ENCODE measurements at places on chromosomes 4 and X. TPM values are rescaled to one million over a fixed set of nuclear protein-coding genes. Genes with fewer than 3 reads are reported as not detected.

Gene UNC5C
- total RNA-seq: not detected

Gene PARM1
- not detected for total RNA-seq

Gene TCEAL9
- 2.3 TPM for total RNA-seq

Gene HPSE
- 16.5 TPM for total RNA-seq

Gene GPR78
- not detected for total RNA-seq

Gene SLC25A5
- 652 TPM for total RNA-seq

Gene CDS1
- total RNA-seq: 0.24 TPM

Gene SPARCL1
- not detected for total RNA-seq

Gene ITM2A
- 98.1 TPM for total RNA-seq

DNA sequence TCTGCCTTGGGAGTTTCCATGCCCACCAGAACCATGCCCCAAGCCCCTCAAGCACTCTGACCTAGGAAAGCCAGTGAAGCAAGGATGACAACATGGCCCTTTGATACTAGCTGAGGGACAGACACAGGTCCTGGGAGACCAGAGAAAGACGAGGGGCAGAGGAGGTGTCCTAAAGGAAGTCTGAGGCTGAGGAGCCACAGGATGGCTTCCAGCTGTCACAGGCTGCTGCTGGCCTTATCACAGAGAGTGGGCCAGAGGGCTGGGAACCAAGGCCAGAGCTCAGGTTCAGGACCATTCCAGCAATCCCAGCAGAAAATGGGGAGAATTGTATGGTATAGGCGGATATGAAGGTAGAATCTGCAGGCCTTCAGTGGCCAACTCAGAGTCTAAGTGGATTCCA, 31.7 kb upstream of the MSANTD1 start:
- DNase-seq: no peak
- H3K4me1 ChIP-seq: no peaks in the 10 kb centered on the region
- no peak overlapping the region for H3K4me3 ChIP-seq
- peaks cover 41% of the 10 kb centered on the region for H3K36me3 ChIP-seq
- H3K27me3 ChIP-seq: no peaks in the 10 kb centered on the region

DNA sequence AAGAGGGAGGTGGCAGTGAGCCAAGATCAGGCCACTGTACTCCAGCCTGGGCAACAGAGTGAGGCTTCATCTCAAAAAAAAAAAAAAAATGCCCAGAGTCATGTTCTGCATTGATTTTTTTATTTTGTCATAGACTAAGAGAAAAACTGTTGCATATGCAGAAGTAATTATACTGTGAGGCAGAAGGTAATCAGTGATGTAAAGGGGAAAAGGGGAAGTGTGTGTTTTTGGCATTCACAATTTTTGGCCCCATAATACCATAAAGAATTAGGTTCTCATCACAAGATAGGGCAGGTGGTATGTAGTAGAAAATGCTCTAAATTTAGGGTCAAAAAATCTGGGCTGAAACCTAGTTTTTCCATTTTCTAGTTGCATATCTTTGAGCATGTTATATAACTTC, 47.3 kb upstream of the GAB1 start:
- H3K27me3 ChIP-seq: no peaks in the 10 kb centered on the region
- H3K36me3 ChIP-seq: no peaks in the 10 kb centered on the region
- H3K4me1 ChIP-seq: no peaks in the 10 kb centered on the region
- DNase-seq: no peak

GRCh38 chrX:1455948-1456280, 3.2 kb upstream of the ASMTL start:
- H3K36me3 ChIP-seq: no peaks in the 10 kb centered on the region
- no peaks in the 10 kb centered on the region for H3K27me3 ChIP-seq
- no peak for DNase-seq
- no peak overlapping the region for H3K4me3 ChIP-seq
- no peak overlapping the region for H3K27ac ChIP-seq

DNA sequence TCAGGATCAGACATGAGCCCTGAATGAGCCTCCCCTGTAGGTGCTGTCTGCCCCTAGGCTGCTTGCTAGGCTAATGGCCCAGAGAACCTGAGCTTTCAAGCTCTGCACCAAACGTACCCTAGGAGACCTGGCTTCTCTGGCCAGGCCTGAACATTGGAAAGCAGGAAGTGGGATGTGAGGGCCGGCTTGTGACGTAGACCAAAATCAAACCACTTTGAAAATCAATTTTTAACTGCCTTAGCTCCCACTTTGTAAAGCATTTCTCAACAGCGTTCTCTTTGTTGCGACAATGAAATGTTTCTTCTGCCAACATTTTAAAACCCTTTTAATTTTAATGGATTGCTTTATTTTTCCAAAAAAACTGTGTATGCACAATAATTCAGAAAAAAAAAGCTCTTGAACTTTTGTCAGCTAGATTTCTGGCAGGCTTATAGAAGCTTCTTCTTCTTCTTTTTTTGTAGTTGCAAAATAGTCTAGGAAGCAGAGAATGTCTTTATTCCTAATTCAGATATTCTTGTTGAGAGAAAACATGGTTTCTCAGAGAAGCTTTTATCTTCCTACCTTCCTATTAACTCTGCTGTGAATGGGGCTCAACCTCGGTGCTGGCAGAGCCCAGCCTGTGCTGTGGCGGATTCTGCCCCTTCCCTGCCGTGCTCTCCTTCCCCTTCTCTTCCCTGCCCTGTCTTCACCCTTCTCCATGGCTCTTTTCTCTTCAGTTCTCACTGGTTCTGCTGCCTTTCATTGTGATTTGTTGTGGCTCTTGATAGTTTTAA, 145.2 kb upstream of the SFRP2 start:
- H3K27me3 ChIP-seq: peaks cover 19% of the 10 kb centered on the region
- H3K36me3 ChIP-seq: no peaks in the 10 kb centered on the region
- no peak overlapping the region for H3K4me3 ChIP-seq
- peaks cover 4% of the 10 kb centered on the region for H3K4me1 ChIP-seq
- DNase-seq: no peak
- H3K27ac ChIP-seq: no peak overlapping the region

DNA sequence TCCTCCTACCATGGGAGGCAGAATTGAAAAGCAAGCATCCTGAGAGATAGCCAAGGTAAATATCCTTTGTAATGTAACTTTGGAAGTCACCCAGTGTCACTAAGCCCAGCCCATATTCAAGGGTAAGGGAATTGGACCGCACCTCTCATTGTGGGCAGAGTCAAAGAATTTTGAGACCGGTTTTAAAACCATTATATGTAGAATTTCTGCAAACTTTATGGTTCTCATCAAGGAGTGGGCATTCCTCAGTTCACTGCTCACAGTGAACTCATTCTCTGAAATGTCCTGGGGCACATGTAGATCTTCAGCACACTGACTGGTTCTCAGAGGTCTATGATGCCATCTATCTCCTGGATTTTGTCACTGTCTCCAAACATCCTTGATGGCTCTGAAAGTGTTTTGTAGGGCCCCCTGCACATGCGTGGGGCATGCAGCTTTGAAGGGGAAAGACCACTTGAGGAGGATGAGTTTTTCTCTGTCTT, 35.3 kb upstream of the CHRNA9 start:
- H3K27ac ChIP-seq: peak overlapping the region; percentile 73
- no peaks in the 10 kb centered on the region for H3K27me3 ChIP-seq
- H3K36me3 ChIP-seq: peaks cover 4% of the 10 kb centered on the region
- peaks cover 67% of the 10 kb centered on the region for H3K4me1 ChIP-seq

DNA sequence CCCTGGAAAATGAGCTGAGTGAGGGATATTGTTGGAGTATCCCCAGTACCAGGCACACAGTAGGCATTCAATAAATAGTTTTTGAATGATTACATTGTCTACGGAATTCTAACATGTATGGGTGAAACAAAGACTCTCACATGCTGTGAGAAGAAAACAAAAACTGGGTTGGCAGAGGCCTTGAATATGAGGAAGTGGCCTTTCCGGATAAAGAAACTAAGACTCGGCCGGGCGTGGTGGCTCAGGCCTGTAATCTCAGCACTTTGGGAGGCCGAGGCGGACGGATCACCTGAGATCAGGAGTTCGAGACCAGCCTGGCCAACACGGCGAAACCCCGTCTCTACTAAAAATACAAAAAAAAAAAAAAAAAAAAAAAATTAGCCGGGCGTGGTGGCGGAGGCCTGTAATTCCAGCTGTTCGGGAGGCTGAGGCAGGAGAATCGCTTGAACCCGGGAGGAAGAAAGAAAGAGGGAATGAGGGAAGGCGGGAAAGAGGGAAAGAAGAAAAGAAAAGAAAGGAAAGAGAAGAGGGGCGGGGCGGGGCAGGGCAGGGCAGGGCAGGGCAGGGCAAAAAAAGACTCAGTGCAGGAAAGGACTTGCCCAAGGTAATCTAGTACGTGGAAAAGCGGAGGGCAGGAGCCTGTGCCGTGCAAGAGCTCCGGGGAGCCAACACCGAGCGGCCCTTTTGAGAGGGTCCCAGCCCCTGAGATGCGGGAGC, 689 bp upstream of the TMA16 start:
- peak overlapping the region; percentile 100 for H3K27ac ChIP-seq
- H3K4me3 ChIP-seq: peak overlapping the region; percentile 99
- H3K27me3 ChIP-seq: peaks cover 2% of the 10 kb centered on the region
- peaks cover 27% of the 10 kb centered on the region for H3K4me1 ChIP-seq

GRCh38 chr4:78625073-78625472, 73.5 kb downstream of the ANXA3 start:
- peaks cover 3% of the 10 kb centered on the region for H3K4me1 ChIP-seq
- no peak overlapping the region for H3K4me3 ChIP-seq
- no peak for DNase-seq
- no peak overlapping the region for H3K27ac ChIP-seq
- H3K27me3 ChIP-seq: no peaks in the 10 kb centered on the region

DNA sequence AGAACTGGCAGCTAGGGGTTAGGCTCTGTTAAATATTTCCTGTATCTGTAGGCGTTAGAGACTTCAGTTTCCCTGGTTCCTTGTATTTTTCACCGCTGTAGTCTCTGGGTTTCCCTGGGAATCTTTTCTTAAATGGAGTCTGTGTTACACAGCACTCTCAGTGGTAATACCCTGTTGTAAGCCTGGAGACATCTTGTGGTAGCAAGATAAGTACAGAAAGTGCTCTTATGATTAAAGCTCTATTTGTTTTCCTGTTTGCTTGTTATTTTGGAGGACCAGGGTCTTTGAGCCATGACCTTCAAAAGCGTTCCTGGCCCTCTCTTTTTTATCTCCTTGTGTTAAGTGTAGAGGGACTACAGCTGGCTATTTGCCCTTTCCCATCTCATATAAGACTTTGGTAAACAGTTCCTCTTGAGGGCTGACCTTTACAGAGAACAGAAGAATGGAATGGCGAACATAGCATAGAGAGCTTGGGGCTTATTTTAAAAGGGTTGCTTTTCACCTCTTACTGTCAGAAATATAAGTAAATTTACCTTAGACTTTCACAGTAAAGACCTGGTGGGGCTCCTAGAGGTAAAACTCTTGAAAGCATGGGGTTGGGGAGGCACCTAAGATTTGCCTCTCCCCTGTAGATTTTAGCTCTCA, 782.5 kb downstream of the FAT4 start:
- no peak for DNase-seq
- no peak overlapping the region for H3K4me3 ChIP-seq
- no peaks in the 10 kb centered on the region for H3K4me1 ChIP-seq
- no peaks in the 10 kb centered on the region for H3K36me3 ChIP-seq
- no peak overlapping the region for H3K27ac ChIP-seq

- no peaks in the 10 kb centered on the region for H3K4me1 ChIP-seq
- H3K4me3 ChIP-seq: no peak overlapping the region
- H3K27me3 ChIP-seq: no peaks in the 10 kb centered on the region
- no peaks in the 10 kb centered on the region for H3K36me3 ChIP-seq
These were observed 438.9 kb downstream of the GRXCR1 start for GRCh38 chr4:43331226-43332051.

DNA sequence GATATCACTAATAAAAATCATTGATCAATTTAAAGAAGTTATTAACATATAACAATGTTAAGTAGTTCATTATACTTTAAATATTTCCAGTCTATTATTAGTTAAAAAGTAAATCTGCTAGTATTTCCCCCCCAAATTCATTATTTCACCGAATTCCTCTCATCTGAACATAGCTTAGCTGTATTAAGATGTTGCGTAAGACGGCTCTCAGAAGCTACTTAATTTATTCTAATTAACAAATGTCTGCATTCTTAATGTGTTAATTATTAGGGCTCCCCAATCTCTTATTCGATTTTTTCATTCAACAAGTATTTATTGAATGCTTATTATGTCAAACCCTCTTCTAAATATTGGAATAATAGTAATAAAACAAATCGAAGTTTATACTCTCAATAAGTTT, 290.7 kb downstream of the TRIML1 start:
- H3K4me1 ChIP-seq: no peaks in the 10 kb centered on the region
- DNase-seq: no peak
- no peak overlapping the region for H3K4me3 ChIP-seq

DNA sequence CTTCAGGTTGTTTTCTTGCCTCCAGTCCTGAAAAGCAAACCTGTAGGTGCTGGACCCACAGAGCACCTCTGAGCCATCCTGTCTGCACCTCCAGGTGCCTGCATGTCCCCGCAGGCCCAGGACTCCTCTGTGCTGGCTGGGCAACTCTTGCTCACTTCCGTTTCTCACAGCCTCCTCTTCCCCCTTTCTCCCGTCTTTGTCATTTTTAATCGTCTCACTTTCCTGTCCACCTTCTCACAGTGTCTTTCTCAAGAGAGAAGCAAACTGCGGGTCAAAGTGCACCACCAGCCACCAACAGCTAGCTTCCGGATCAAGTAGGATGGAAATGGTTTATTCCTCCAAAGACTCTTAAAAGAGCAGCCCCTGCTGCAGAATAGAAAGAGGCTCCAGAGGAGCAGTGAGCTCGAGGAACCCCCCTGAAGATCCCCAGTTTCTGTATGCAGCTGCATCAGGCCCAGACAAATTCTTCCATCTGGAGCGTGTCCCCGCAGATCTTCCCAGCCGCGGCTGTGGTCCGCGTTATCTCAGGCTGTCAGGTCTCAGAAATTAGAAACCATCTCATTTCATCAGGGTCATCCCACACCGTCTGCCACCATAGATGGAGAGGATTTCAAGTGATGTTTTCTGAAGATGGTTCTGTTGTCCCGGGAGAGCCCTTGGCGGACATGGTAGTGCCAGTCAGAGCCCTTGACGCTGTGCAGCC, 87.7 kb downstream of the FHDC1 start:
- no peak for DNase-seq
- H3K27me3 ChIP-seq: no peaks in the 10 kb centered on the region
- H3K27ac ChIP-seq: no peak overlapping the region
- no peaks in the 10 kb centered on the region for H3K4me1 ChIP-seq

DNA sequence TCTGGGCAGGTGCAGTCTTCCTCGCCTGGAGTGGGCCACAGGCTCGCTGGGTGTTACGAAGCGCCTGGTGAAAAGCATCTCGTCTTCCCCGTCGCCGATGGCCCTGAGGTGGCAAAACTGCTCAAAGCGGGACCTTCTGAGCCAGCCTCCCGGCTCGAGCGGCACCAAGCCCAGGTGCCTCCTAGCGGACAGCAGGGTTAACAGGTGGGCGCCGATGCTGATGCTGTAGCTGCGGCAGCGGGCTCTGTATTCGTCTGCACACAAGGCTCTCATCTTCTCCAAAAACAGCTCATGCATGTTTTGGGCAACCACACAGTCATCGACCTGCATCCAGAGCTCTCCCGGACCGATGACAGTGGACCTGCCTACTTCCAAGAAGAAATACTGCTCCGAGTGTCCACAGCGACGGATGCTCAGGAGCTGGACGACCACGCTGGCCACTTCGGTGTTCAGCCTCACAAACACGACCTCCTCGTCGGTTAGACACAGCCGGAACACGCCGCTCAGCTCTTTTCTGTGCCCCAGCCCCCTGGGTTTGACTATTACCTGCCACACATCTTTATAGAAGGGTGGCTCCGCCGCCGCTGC, 1.2 kb downstream of the IRS4 start:
- DNase-seq: no peak
- no peak overlapping the region for H3K4me3 ChIP-seq
- no peaks in the 10 kb centered on the region for H3K4me1 ChIP-seq
- peaks cover 23% of the 10 kb centered on the region for H3K27me3 ChIP-seq

GRCh38 chrX:23540532-23540931, 126.8 kb upstream of the PRDX4 start:
- H3K36me3 ChIP-seq: no peaks in the 10 kb centered on the region
- H3K27me3 ChIP-seq: peaks cover 4% of the 10 kb centered on the region
- no peak overlapping the region for H3K27ac ChIP-seq
- no peaks in the 10 kb centered on the region for H3K4me1 ChIP-seq
- H3K4me3 ChIP-seq: no peak overlapping the region

Measured in activated CD4-positive, alpha-beta memory T cell treated with anti-CD3 and anti-CD28 coated beads for 36 hours (primary cell).